ENCODE measurements at places on chromosomes 12 and 14. TPM values are rescaled to one million over a fixed set of nuclear protein-coding genes. Genes with fewer than 3 reads are reported as not detected.

DNA sequence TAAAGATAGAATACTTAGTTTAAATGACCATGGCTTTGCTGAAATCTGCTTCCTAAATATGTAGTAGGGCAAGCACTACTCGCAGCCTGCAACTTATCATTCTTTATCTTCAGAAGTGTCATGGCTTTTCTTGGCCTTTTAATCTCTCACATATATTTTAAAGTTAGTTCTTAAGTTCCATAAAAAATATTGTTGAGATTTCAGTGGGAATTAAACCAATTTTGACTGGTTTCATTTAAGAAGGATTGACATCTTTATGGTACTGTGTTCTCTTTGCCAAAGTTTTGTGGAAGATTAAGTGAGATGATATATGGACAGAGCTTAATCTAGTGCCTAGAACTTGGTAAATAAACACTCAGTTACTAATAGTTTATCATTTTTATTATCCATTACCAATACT lies 56.7 kb downstream of the KIAA0586 start:
- no peak for DNase-seq

- DNase-seq: no peak
Measured at GRCh38 chr12:129200576-129200975, 347.3 kb downstream of the GLT1D1 start.

DNA sequence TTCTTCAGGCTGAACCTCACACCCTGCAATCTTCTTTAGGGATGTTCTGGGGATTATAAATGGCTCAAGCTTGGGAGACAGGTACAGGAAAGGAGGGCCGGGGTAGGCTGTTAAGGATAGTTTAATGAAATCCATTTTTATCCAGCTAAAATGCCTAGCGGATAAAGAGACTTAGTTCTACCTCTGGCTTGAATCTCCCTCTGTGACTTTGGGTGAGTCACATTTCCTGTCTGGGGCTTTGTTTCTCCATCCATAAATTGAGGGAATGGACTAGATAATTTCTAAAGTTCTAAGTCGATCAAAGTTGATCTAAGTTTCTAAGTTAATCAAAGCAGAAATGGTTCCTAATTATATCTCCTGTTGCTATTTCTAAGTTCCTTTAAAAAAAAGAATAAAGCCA lies 319.6 kb upstream of the E2F7 start:
- DNase-seq: no peak

Gene CFAP251
- total RNA-seq: 0.92 TPM

DNA sequence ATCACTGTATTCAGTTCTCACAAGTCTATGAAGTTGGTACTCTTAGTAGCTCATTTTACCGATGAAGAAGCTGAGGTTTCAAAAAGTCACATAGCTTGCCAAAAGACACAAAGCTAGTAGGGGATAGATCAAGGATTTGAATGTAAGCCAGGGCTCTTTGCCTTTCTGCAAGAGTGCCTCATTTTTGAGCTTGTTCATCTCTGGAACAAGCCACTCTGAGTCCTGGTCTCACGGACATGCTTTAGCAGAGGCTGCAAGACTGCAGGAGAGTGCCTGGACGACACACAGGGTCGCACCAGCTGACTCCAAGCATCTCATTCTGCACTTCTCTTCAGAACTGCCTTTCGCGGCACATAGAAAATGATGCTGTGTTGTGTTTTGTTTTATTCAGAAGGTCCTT lies 3.7 kb downstream of the NUAK1 start:
- DNase-seq: no peak

- no peak for DNase-seq
Measured at GRCh38 chr14:24928386-24928900, 121.5 kb downstream of the STXBP6 start.

- DNase-seq: no peak
Measured at GRCh38 chr14:38256533-38256840, 594 bp upstream of the CLEC14A start.

DNA sequence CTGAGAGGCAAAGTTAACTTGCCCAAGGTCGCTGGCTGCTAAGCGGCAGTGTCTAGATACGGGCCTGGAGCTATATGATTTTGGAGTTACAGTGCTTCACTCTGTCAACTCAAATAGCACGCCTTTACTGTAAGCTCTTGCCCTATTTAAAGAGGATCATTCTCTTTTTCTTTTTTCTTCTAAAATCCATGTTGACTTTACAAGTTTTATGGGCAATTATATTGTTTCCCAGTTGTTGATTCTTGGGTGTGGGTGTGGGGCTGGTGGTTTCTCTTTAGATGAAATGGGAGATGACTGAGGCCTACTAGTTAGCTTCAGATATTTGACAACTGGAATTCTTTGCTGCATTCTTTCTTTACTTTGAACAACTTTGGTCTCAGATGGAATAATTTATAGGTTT lies 70.7 kb downstream of the C12orf75 start:
- DNase-seq: no peak

Gene TTC8
- 20.2 TPM for total RNA-seq

DNA sequence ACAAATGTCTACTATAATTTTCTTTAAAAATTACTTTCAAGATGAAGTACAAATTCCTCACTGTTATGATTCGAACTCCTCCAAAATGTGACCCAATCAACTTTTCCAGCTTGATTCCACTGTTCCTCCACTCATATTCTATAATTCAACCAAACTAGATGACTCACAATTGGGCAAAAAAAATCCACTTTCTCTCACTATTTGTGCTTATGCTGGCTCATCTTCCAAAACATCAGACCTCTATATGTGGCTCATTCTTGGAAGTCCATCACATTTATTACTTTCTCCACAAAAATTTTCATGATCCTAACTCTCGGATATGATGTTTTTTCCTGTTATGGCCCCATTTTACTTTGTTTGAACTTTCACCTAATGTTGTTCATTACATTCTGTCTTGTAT lies 26.9 kb upstream of the RXYLT1 start:
- DNase-seq: no peak

DNA sequence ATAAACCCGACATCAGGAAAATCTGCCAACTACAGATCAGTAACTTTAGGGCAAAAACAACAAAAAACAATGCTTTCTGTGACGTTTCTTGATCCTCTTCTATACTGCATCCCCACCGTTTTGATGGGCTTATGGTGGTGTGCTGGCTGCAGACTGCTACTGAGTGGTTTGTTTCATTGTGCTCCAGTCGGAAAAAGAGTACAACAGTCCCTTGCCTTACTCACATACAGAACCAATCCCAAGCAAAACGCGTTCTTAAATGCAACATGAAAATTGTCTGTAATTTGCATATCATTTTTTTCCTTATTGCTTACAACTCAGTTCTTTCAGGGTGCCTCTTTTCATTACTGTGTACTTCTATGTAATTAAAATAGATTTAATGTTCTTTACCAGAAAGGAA lies 2.3 kb downstream of the ETV6 start:
- no peak for DNase-seq

- no peak for DNase-seq
Measured at GRCh38 chr14:75236901-75237419, 41.7 kb upstream of the FOS start.

Gene E2F7
- total RNA-seq: 0.89 TPM

DNA sequence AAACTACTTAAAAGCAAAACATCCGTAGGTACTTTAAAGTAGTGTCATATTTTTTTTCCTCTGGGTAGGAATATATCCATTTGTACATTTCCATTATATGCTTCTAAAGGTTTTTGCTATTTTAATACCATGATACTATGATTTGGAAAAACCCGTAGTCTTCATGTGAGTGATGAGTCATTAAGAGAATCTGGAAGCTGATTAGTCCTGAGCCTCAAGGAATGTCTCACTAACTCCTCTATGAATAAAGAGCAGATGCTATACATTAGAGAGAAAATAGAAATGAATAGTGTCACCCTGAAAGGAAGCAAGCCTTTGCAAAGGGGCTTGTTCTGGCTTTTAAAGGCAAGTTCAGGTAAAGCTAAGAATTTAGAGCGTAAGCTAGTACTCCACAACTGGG lies 432.1 kb downstream of the CCDC91 start:
- DNase-seq: no peak

GRCh38 chr14:62251237-62251636 lies 489.0 kb downstream of the SNAPC1 start:
- no peak for DNase-seq

DNA sequence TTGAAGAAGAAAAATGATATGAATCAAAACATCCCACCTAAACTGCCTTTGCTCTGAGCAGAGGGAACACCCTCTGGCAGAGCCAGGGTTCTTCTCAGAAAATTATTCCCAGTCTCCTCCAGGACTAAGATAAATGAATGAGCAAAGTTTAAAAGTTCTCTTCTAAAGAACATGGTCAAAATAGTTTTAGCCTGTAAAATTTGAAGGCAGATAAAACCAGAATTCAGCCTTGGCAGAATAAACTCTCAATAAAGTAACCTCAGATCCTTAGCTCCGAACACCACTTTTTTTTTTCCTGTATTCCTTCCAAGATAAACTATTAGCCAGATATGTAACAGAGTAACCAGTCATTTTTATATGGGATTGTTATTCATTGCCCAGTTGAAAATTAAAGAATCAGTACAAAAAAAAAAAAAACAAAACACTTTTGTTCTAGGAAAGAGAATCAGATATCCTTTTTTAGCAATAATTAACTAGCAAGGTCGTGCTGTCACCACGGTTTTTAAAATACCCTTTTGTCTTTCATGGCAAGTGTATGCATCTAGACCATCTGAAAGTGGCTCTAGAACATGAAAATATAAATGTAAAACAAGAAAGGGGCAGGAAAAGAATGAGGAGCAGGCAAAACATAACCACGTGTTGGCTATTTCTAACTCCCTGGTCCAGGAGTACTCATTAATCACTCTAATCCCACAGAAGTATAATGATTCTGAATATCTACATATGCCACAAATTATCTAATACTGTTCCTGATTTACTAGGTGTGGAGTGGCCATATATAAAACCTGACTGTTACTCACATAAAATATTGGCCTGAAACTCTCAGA lies 60.8 kb downstream of the CAPZA3 start:
- DNase-seq: no peak

Gene GNG2
- total RNA-seq: 52.2 TPM

GRCh38 chr12:115964626-115965025 lies 312.9 kb downstream of the MED13L start:
- no peak for DNase-seq

GRCh38 chr12:26630546-26631027 lies 202.4 kb downstream of the ITPR2 start:
- DNase-seq: no peak

DNA sequence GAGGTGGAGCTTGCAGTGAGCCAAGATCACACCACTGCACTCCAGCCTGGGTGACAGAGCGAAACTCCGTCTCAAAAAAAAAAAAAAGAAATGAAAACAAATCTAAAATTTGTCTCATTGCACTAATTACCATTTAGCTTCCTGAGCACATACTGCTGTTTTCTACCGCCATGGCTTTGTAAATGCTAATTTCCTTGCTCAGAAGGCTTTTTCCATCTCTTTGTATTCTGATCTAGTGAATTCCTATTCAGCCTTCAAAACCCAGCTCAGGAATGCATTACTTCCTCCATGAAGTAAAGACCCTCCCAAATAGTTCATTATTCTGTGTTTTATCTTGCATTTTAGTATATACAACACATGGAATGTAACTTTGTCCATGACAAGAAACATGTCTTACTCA lies 33.6 kb downstream of the CEP83 start:
- no peak for DNase-seq

GRCh38 chr12:75270157-75270556 lies 60.0 kb downstream of the CAPS2 start:
- no peak for DNase-seq

All from mucosa of descending colon (tissue), 3 donors.